ENCODE measurements at places on chromosomes 6 and 20.

- DNase-seq: no peak
These were observed 142.1 kb downstream of the CD83 start for GRCh38 chr6:14259594-14260152.

DNA sequence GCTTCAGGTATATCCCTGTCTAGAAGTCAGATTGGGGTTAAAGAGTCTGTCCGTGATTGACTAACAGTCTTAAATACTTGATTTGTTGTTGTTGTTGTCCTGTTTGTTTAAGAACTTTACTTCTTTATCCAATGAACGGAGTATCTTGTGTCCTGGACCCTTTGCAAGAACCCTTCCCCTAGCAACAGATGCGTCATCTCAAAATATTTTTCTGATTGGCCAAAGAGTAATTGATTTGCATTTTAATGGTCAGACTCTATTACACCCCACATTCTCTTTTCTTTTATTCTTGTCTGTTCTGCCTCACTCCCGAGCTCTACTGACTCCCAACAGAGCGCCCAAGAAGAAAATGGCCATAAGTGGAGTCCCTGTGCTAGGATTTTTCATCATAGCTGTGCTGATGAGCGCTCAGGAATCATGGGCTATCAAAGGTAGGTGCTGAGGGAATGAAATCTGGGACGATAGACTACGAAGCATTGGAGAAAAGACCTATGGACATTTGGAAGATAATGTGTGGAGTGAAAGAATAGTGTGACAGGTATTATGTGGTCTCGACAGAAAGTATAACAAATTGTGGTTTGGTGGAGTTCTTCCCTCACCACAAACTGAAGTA, at the start of gene HLA-DRA:
HLA-DRA (plus strand) TSS at position 286 of the 613 bp plus-strand sequence; CDS start at position 350, 64 bp downstream.
- no peak for DNase-seq

DNA sequence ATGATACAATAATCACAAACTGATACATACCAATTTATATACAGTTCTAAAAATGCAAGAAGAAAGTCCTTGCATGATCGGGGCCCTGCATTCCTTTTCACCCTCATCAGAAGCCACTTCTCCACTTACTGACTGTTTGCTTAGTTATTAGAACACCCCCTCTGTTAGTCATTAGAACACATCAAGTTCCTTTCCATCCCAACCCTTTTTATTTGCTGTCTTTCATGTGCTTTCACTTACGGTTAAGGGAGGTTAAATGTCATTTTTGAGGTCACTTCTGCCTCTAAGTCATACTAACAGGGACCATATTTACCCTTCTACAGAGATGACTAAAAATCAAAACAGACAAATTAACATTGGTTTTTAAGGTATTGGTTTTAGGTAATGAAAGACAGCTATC, 149.1 kb downstream of the LMBRD1 start:
- no peak for DNase-seq

GRCh38 chr20:17943343-17943742, 25.3 kb downstream of the SNX5 start:
- no peak for DNase-seq

- DNase-seq: no peak
These were observed 295.6 kb downstream of the UTRN start for GRCh38 chr6:144580771-144581170.

GRCh38 chr6:134585517-134585873, 267.6 kb upstream of the SGK1 start:
- DNase-seq: no peak

- no peak for DNase-seq
These were observed 98.7 kb upstream of the RIPOR2 start for GRCh38 chr6:25034431-25034921.

DNA sequence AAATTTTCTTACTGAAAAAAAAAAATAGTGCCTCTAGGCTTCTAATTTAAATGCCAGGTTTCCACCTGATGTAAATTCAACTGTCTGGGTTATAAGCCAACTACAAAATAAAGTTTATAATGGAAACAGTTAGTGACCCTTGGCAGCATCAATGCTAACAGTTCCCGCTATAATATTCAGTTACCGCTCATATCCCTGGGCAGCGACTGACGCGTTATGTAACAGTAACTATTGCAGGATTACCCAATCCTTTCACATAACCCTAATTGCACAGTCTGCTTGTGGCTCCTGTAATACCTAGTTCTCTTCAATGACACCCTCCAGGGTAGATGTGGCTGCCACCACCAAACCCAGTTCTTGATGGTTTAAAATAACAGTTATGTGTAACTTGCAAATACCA, 208.6 kb downstream of the MOXD1 start:
- DNase-seq: no peak

- no peak for DNase-seq
These were observed 16.9 kb upstream of the GOPC start for GRCh38 chr6:117619178-117619577.

DNA sequence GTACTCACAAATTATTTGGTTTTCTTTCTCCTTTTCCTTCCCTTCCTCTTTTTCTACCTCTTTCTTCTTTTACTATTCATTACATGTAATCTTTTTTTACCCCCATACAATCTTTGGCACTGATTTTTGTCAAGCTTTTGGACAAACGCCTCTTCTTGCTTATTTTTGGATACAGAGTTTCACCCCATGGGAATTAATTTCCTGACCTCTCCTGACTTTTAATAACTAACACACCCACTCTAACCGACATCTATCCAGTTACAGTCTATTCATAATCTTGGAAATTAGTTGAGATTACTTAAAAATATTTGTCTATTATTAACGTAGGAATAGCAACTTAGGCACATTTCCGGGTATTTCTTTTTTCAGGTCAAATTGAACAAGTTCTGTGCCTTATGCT, 101.2 kb downstream of the HDGFL1 start:
- DNase-seq: no peak

DNA sequence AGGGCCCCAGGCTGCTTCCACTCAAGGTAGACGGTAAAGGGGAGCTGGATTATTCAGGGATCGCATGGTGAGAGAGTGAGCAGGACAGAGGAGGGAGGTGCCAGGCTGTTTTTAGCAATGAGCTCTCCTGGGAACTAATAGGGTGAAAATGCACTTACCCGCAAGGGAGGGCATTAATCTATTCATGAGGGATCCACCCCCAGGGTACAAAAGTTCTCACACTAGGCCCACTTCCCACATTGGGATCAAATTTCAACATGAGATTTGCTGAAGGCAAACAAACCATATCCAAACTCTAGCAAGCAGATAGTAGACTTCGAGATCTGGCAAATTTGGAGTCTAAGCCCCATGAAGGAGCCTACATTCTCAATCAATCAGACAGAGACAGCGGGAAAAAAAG, 408.6 kb downstream of the RNF144B start:
- no peak for DNase-seq

DNA sequence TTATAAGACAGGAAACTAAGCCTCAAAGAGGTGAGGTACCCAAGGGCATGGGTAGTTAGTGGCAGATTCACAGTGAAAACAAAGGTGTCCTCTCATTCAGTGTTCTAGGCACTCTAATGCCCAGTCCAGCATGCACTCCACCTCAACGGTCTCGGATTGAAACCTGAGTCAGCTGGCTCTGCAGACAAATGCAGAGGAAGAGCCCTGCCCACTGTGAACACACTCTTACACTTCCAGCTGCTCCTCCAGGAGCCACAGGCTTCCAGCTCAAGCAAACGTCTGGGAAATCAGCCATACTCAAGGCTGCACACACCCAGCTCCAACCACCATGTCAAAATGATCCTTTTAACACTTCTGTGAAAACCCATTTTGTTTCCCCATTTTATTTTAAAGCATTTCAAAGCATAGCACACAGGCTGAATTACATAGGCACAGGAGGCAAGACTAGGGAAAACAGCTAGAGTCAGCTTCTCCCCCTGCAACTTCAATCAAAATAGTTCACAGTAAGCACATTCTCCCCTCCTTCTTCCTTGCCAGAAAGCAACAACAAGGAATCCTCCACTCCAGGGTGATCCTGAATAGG, 3.0 kb upstream of the IL17A start:
- DNase-seq: no peak

GRCh38 chr6:170272341-170273065, 18.4 kb downstream of the DLL1 start:
- DNase-seq: no peak

DNA sequence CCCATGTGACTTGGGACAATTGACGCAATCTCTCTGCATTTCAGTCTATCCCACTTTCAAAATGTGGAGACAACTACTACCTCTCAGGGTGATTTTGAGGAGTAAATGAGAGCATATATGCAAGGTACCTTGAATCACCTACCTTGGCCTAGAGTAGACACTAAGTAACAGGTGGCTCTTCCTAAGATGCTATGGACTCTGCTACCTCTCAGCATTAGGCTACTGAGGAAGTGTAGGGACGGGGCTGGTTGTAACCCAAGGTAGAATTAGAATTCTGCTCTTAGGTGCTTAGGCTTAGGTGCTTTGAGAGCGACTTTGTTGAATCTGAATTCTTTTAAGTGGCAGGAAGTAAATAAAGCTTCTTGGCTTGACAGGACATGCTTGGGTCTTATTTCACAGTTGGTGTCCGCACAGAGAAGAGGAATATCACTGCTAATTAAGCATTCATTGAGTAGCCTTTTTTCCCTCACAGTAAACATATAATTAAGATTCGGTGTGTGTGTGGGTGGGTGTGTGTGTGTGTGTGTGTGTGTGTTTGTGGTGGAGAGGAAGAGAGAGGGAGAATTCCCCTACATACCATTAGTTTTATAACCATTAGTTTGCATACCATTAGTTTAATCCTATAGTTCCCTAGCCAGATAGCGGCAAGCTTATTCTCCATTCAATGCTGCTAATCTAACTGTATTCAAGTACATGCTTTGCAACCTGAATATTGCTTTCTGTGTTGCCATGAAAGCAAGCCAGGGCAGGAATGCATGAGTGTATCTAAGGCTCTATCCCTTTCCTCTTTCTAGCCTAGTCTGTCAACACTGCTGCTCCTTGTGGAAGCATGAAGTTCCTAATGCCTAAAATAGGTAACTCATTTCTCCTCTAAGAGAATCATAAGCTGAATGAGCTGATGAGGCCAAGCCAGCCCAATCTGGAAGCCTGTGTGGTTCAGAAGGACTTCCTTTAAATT, 112.5 kb downstream of the IPCEF1 start:
- no peak for DNase-seq

DNA sequence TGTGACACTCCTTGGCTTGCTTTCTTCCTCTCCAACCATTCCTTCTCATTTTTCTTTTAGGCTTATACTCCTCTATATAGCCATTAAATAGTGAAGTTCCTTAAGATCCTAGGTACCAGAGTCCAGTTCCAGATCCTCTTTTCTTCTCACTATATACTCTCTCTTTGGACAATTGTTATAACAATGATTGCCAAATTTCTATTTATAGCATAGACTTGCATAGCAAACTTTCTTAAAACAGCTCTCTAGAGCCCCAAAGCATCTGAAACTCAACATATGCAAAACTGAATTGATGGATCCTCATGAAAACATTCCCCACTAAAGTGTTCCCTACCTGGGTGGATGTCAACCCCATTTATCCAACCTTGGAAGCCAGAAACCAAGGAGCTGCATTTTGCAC, 13.4 kb downstream of the PHIP start:
- no peak for DNase-seq

- DNase-seq: no peak
These were observed 122.2 kb upstream of the TFAP2D start for GRCh38 chr6:50591135-50591534.
